Gastrocnemius medialis (tissue), 4 donors: ENCODE measurements at places on chromosomes 11 and 22. TPM values are rescaled to one million over a fixed set of nuclear protein-coding genes. Genes with fewer than 3 reads are reported as not detected.

Gene ART5
- 1.1 TPM for total RNA-seq

Gene NAV2
- total RNA-seq: 5.8 TPM

Gene SCGB1D4
- total RNA-seq: not detected

Gene OSM
- total RNA-seq: not detected

Gene SLC5A1
- total RNA-seq: not detected

Gene PGM2L1
- 3.7 TPM for total RNA-seq

Gene GAL3ST1
- 0.29 TPM for total RNA-seq

Gene CHRDL2
- total RNA-seq: not detected

Gene UPB1
- 0.25 TPM for total RNA-seq

Gene RBFOX2
- 26.0 TPM for total RNA-seq

Gene INCENP
- 18.7 TPM for total RNA-seq

Gene EFCAB6
- 0.07 TPM for total RNA-seq

Gene NAA40
- 6.0 TPM for total RNA-seq

Gene CCDC116
- total RNA-seq: not detected

Gene LARGE2
- total RNA-seq: not detected

Gene CASP4
- 12.0 TPM for total RNA-seq

Gene DRD4
- not detected for total RNA-seq

Gene KRTAP5-10
- not detected for total RNA-seq

Gene PRODH
- total RNA-seq: 7.1 TPM

Gene TIMP3
- total RNA-seq: 104 TPM

Gene SPON1
- total RNA-seq: 0.10 TPM

Gene CHKA
- total RNA-seq: 7.3 TPM

Gene DENND5A
- total RNA-seq: 29.9 TPM

Gene NRXN2
- total RNA-seq: 0.85 TPM

Gene TUB
- 0.94 TPM for total RNA-seq

Gene DDIAS
- total RNA-seq: 1.1 TPM

Gene PSMD13
- total RNA-seq: 150 TPM
